Stimulated activated CD4-positive, alpha-beta T cell treated with anti-CD3 and anti-CD28 coated beads, TNF-alpha, amount 100 ng/mL, for 1 hour (primary cell): ENCODE measurements at places on chromosomes 16 and 17.

GRCh38 chr16:66886321-66886720, 6.0 kb downstream of the PDP2 start:
- DNase-seq, result no peak

- DNase-seq, result no peak
Measured at GRCh38 chr17:1783834-1784611, 22.2 kb downstream of the SERPINF1 start.

DNA sequence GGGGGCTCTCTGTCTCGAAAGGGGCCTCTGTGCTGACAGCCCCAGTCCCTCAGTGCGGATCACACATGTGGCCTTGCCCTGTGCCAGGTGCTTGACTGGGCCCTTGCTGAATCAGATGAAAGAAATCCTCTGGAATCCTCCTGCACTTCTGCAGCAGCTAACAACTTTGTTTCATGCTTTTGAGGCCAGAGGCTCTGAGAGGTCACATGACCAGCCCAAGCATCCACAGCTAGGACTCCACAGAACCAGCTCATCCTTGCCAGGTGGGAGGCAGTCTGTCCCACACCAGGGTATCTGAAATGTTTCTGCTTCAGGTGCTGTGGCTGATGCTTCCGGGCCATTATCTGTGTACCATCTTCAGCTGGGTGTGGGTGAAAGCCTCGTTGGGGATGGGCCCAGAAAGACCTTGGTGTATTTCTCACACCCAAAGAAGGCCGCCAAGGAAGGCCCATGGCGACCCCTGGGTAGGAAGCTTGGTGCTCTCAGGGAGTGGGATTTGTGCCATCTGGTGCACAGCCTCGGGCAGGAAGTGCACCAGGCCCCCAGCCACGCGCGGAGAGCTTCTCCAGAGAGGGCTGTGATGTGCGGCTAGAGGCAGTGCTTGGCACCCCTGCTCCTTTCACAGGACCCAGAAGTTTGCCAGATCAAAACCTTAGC, 143.8 kb downstream of the CLEC16A start:
- no peak for DNase-seq

- DNase-seq, result no peak
Measured at GRCh38 chr16:9555051-9555450, 463.6 kb downstream of the HAPSTR1 start.

DNA sequence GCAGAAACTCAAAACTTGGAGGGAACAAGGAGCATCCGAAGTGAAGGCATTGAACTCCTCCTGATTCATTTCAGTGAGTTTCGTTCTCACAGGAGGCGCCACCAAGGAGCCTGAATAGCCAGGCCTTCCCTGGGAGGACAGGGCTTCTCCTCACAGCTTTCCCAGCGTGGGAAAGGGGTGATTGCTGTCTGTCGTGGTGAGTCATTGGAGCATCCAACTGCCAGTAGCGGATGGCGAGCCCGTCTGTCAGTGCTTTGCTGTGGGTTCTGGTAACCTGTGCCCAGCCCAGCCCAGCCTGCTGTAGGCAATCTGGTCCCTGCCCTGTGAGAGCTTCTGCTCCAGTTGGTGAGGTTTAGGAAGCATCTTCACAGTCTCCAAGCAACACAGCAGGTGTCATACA, 28.3 kb downstream of the PLCD3 start:
- DNase-seq, result no peak

- no peak for DNase-seq
Measured at GRCh38 chr16:353404-354290, 1.1 kb upstream of the AXIN1 start.

DNA sequence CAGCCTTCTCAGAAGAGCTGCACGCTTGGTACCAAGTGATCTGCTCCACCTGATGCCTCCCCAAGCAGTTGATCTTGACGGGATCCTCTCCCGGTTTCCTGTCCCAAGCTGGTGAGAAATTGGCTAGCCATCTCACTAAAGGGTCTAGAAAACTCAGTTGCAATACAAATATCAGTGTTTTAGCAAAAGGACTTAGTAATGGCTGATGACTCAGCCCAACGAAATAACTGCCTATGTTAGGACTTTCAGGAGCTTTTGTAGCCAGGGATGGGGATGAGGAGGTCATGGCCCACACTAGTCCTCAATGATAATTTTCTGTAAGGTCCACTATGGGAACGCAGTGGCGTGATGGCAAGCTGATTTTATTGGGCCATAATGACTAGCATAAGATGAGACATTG, 23.3 kb upstream of the ENGASE start:
- no peak for DNase-seq

- no peak for DNase-seq
Measured at GRCh38 chr16:82835487-82836155, 208.9 kb downstream of the CDH13 start.

DNA sequence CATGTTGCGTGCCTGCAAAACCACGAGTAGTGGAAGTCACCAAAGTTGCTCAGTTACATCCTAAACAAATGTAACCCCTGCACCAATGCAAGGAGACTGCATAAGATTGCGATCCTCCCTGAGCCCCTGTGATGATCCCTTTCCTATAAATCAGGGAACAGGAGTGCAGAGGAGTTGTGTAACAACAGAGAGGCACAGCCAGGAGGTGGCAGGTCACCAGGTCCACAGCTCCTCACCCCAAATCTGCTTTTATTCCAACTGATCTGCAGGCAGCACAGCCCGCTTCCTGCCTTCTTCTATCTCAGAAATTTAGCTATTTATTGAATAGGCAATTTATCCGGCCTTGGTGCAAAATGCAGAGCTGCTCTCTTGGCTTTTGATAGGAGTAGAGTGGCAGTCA, 36.0 kb upstream of the MRTFB start:
- DNase-seq, result no peak

DNA sequence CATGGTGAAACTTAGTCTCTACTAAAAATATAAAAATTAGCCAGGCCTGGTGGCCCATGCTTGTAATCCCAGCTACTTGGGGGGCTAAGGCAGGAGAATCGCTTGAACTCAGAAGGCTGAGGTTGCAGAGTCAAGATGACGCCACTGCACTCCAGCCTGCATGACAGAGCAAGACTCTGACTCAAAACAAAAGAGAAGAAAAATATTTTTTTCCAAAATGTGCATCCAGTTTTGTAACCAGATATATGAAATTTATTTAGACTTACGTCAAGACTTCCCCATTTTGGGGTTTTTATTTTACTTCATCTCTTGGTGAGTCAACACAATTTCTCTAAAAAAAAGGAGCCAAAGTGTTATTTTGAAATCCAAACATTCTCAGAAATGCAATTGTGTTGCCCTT, 5.5 kb upstream of the TM4SF5 start:
- DNase-seq, result no peak

DNA sequence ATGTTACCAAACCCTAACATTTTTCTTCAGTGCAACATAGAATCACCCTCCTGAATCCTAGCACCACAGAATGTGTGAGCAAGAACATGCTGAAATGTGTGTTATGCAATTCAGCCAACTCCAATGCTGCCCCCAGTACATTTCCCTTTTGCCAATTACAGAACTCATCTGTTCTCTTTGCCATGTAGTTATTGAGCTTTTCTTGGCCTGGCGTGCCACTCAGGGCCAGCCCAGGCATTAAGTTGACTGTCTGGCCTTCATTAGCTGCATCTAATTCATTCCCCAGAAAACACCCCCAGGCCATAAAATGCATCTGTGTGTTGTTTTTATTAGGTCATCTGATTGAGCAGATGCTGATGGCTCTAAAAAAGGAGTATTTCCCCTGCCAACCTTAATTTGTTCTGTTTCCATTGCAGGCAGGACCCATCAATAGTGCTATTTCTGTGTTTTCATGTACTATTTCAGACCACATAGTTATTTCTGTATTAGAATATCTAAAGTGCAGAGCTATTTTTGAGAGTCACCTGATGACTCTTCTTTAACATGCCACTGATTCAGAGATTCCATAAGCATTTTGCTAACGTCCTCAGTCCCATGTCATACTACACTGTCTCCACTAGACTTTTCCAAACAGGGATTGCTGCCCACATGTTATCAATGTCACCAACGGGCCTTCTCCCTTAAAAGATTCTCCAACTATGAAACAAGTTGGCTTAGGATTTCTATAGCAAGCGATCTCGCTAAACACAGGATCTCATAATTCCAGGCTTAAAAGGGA, 969.7 kb downstream of the CDH11 start:
- DNase-seq, result no peak

DNA sequence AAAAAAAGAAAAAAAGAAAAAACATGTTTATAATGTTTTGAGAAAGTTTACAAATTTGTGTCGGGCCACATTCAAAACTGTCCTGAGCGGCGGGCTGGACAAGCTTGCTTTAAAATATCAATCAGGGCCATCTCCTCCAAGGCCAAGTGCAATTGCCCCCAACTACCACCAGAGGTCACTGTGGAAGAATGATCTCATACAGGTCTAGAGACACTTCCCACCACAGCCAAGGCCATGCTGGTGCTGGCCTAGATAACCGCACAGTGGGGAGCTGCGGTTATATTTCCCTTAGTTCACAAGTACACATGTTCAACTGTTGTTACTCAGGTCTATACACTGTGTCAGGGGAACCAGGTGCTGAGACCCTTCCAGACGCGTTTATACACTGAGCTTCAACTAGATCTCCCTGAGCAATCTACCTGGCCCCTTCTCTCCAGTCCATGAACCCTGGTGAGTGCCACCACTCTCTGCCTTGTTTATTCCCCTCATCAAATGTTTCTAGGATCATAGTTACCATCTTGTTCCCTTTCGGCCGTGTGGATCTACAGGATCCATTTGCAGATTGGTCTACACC, 83.8 kb upstream of the CCL2 start:
- no peak for DNase-seq

GRCh38 chr17:49676276-49676868, 1.5 kb downstream of the SPOP start:
- DNase-seq, result no peak

DNA sequence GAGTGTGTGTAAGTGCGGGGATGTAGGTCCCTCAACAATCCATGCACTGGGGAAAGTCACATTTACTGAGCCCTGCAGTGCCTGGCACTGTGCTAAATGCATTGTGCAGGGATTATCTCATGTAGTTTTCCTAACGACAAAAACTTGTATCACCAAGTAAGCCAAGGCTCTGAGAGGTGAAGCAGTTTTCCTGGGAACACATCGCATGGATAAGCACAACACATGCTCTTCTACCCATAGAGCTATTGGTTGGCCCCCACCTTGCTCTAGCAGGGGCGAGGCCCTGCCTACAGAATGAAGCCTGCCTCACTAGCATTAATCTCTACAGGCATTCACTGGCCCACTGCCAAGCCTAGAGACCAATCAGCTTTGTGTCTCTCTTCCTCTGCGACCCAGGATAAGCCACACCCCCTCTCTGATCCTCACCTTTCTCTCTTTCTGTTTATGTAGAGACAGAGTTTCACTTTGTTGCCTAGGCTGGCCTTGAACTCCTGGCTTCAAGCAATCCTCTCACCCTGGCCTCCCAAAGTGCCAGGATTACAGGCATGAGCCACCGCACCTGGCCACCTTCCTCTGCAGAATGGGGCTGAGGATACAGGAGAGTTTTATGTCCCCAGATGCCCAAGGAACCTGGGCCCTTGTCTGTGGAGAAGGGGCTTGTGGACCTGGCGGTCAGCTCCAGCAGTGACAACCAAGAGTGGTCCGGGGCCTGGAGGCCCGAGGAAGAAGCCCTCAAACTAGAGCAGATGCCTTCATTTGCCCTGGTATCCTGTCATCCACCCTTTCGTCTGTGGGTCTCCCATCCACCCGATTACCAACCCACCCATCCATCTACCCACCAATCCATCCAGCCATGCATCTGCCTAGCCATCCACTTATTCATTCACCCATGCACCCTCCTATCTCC, 12.8 kb downstream of the CDH16 start:
- DNase-seq, result no peak

DNA sequence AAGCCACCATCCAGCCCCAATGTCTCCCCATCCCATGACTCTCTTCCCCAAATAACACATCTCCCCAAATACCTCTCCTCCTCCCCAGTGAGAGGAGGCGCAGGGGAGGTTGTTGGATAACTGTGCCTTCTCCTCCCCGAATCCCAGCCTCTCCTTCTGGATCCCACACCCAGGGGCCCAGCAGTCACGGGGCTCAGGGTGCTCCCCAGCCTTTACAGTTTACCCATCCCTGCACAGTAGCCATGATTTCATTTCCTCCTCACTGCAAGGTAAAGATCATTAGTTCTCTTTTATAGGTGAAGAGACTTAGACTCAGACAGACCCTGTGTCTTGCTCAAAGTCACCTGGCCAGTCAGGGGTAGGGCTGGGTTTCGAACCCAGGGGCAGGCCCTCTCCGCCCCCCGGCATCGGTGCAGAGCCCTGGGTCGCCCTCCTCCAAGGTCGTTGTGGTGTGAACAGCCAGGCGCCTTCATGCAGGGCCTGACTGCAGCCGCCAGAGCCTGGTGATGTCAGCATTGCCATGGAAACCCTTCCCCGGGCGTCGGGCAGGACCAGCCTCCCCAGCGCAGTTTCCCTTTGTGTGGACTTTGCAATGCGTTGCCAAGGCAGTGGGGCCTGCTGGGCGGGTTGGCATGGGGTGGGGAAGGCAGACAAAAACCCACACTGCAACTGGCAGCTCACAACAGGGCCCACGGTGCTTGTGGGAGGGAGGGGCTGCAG, 53.3 kb upstream of the TOB1 start:
- DNase-seq, result peak; percentile 32

- DNase-seq, result no peak
Measured at GRCh38 chr17:4032245-4032644, 68.0 kb upstream of the ATP2A3 start.

DNA sequence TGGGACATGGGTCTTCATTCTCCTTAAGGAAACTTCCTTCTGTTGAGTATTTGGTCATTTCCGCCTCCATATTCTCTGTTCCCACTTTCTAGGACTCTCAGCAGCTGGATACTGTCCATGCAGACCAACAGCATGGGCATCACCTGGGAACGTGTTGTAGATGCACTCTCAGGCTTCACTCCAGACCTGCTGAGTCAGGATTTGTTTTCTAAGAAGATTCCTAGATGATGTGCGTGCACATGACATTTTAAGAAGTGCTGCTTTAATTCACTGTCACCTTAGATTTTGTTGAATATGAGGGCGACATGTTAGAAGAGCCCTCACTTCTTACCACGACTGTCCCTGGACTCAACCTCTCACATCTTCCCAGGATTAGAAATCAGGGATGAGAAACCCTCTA, 10.0 kb upstream of the SDK2 start:
- no peak for DNase-seq

DNA sequence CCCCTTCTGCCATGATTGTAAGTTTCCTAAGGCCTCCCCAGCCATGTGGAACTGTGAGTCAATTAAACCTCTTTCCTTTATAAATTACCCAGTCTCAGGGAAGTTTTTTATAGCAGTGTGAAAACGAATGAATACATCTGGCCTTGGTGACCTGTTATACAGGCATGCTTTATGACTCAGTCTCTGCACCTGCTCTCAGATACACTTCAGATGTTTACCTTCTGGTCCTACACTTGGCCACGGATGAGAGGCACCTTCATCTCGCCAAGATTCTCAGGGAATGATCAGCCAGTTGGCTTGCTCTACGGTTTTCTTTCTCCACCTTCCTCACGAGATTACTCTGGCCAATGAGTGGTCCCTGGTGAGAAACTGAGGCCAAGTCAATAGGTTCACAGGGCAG, 304.7 kb downstream of the CA10 start:
- DNase-seq, result no peak

- no peak for DNase-seq
Measured at GRCh38 chr17:73343168-73343634, 31.4 kb upstream of the CDC42EP4 start.

GRCh38 chr16:29705030-29705429, 26.1 kb downstream of the QPRT start:
- DNase-seq, result no peak

- no peak for DNase-seq
Measured at GRCh38 chr16:75237398-75238131, 13.9 kb downstream of the BCAR1 start.

- DNase-seq, result no peak
Measured at GRCh38 chr16:85006639-85007038, 4.7 kb downstream of the ZDHHC7 start.

- no peak for DNase-seq
Measured at GRCh38 chr17:21152731-21153130, 26.0 kb downstream of the DHRS7B start.
